ENCODE measurements at places on chromosomes 3 and 15.
A peak's percentile ranks its signal among the peaks of the same experiment; 100 is the strongest.

DNA sequence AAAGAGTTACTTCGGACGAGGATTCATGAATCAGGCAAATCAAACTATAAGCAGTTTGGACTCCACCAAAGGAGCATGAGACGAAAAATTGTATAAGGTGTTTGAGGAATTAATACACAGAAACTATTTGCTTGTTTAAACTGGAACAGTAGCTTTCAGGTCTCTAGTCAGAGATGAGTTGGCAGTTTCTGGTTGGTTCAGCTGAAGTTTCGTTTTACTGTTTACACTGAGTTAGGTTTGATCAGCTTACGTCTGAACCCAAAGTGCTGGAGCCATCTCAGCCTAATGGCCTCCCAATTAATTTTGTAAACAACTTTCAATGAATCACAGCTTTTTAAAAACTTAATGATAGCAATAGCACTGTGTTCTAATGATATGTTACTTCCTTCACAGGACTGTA lies 703.7 kb downstream of the NLGN1 start:
- no peak for DNase-seq

DNA sequence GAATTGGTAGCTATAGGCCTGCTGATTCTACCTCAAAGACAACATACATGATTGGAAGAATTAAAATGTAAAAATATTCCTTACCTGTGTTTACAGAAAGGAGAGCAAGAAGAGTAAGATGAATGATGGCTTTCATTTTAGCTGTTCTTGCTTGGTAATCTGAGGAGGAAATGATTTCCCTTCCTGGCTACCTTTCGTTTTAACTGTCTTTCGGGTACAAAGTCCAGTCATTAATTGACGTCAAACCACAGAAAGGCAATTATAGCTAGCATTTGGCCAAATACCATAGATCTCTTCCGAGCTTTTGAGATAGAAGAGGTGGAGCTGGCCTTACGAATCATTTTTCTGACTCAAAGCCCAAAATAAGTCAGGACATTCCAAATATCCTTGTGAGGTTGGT lies at the start of gene MUC13:
Gene MUC13 (minus strand): TSS at position 175 of the 400 bp plus-strand sequence. CDS start 39 bp downstream, at position 136.
- no peak for DNase-seq

- no peak for DNase-seq
Observed at GRCh38 chr15:49669288-49669687, 48.4 kb downstream of the DTWD1 start.

DNA sequence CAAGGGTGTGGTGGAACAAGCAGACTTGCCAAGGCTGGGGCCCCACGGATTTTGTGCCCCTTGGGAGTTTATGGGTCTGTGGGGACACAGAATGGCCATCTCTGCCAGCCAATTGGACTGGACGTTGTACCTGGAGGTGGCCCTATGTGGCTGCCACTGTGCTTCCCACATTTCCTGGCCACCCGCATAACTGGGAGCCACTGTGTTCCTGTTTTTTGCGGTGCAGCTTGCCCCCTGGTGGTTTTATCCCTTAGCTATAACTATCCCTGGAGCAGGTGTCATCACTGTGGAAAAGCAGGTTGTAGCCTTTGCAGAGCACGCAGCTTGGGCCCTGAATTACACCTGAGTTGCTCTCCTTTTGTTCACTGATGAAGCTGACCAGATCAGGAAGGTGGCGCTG lies 306.3 kb downstream of the ZPLD1 start:
- DNase-seq, result peak; percentile 49

GRCh38 chr3:14273901-14274611 lies 95.4 kb downstream of the LSM3 start:
- DNase-seq, result peak; percentile 61

- no peak for DNase-seq
Observed at GRCh38 chr3:126025116-126025729, 56.2 kb downstream of the ROPN1B start.

DNA sequence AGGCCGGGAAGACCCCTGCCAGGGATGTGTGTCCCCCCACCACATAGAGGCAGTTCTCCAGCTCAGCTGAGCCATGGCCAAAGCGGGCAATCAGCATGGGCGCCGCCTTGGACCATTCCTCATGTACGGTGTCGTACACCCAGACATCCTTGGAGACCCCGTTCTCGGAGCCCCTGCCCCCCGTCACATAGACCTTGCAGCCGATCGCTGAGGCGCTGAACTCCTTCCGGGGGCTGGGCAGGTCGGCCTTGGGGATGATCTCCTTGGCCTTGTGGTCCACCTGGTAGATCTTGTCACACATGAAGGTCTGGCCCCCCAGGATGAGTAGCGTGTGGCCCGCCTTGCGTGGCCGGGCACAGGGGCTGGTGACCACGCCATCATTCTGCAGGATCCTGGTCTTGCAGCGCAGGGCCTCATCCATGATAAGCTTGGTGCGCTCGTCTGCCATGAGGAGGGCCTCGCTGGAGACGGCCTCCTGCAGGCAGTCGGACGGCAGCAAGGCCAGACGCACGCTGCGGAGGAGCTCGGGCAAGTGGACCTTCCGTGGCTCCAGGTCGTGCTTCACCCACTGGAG lies 26.0 kb downstream of the KLHL25 start:
- no peak for DNase-seq

DNA sequence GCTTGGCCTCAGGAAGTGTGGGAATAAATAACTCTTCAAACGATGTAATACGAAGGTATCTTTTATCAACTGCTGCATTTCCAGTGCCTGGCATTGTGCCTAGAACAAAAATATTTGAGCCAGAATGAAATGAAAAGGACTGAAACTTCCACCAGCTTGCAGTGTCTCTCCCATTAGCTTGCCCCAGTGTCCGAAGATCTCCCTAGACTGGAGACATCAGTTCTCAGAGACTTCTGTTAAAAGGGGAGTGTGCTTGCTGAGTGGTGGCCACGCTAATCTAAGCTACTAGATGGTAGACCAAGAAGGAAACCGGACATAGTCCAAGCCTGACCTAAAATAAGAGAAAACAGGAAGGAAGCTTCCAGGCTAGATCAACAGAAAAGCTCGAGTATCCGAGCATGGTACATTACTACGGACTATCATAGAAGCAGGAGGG lies 28.6 kb downstream of the KCNAB1 start:
- no peak for DNase-seq

- DNase-seq, result no peak
Observed at GRCh38 chr15:67741308-67741707, 84.0 kb upstream of the SKOR1 start.
